ENCODE measurements at places on chromosomes 4 and X. TPM values are rescaled to one million over a fixed set of nuclear protein-coding genes. Genes with fewer than 3 reads are reported as not detected.

- no peaks in the 10 kb centered on the region for H3K27me3 ChIP-seq
- no peaks in the 10 kb centered on the region for H3K36me3 ChIP-seq
- no peak overlapping the region for H3K4me3 ChIP-seq
- H3K4me1 ChIP-seq, result no peaks in the 10 kb centered on the region
- DNase-seq, result no peak
Observed at GRCh38 chr4:161990721-161991120, 173.1 kb downstream of the FSTL5 start.

- no peak for DNase-seq
- no peak overlapping the region for H3K27ac ChIP-seq
- H3K4me1 ChIP-seq, result peaks cover 19% of the 10 kb centered on the region
- no peaks in the 10 kb centered on the region for H3K36me3 ChIP-seq
- H3K27me3 ChIP-seq, result peaks cover 53% of the 10 kb centered on the region
Observed at GRCh38 chr4:794900-795725, 30.8 kb downstream of the CPLX1 start.

DNA sequence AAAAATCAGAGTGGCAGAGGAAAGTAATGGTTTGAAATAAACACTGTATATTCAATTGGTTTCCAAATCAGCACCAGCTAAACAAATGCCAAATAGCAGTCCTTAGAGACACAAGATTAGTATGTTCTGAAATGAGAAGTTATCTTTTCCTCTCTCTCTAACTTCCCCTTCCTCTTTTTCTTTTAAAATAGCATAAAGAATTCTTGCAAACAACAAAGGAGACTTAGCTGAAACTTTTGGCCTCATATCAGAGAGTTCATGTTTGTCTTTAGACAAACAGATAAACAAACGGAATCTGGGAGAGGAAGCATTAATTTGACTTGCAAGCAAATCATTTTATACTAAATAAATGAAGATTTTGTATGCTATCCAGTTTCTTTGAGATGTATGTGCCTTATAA lies 399.0 kb downstream of the GBA3 start:
- DNase-seq, result no peak
- no peak overlapping the region for H3K4me3 ChIP-seq
- H3K4me1 ChIP-seq, result no peaks in the 10 kb centered on the region
- H3K27ac ChIP-seq, result no peak overlapping the region

GRCh38 chrX:101208152-101208905 lies 11.3 kb upstream of the DRP2 start:
- no peaks in the 10 kb centered on the region for H3K4me1 ChIP-seq
- no peaks in the 10 kb centered on the region for H3K27me3 ChIP-seq
- H3K4me3 ChIP-seq, result no peak overlapping the region
- H3K27ac ChIP-seq, result no peak overlapping the region
- DNase-seq, result no peak

DNA sequence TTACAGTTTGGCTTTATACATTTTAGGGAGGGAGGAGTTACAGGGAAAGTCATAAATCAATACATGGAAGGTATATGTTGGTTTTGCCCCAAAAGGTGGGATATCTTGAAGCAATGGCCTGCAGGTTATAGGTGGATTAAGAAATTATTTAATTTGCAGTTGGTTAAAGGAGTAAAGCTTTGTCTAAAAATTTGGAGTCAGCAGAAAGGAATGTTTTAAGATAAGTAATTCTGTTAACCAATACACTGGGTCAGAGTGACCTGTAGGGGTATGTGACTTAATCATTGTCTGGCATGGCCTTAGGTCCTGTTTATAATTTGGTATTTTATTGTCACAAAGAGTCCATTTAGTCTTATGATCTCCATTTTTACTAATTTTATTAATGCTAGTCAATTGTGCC lies 115.0 kb downstream of the AGTR2 start:
- H3K27me3 ChIP-seq, result no peaks in the 10 kb centered on the region
- no peaks in the 10 kb centered on the region for H3K4me1 ChIP-seq
- no peak overlapping the region for H3K4me3 ChIP-seq
- no peak overlapping the region for H3K27ac ChIP-seq
- DNase-seq, result no peak

- H3K4me1 ChIP-seq, result no peaks in the 10 kb centered on the region
- no peak overlapping the region for H3K4me3 ChIP-seq
Observed at GRCh38 chrX:29824176-29824906, 391.0 kb upstream of the MAGEB2 start.

GRCh38 chr4:53633608-53634007 lies 42.3 kb upstream of the LNX1 start:
- no peak overlapping the region for H3K27ac ChIP-seq
- H3K36me3 ChIP-seq, result no peaks in the 10 kb centered on the region
- no peak for DNase-seq
- H3K4me3 ChIP-seq, result no peak overlapping the region
- no peaks in the 10 kb centered on the region for H3K27me3 ChIP-seq

MGAT4D gene
- total RNA-seq, result not detected

SPATA18 gene
- total RNA-seq, result 1.5 TPM

GRCh38 chr4:53776141-53776540 lies 184.9 kb upstream of the LNX1 start:
- H3K36me3 ChIP-seq, result no peaks in the 10 kb centered on the region
- DNase-seq, result no peak
- no peak overlapping the region for H3K27ac ChIP-seq
- peaks cover 5% of the 10 kb centered on the region for H3K27me3 ChIP-seq

- no peaks in the 10 kb centered on the region for H3K36me3 ChIP-seq
- H3K4me1 ChIP-seq, result no peaks in the 10 kb centered on the region
- no peak overlapping the region for H3K27ac ChIP-seq
- no peak overlapping the region for H3K4me3 ChIP-seq
Observed at GRCh38 chrX:130419263-130419662, 17.5 kb downstream of the RBMX2 start.

DNA sequence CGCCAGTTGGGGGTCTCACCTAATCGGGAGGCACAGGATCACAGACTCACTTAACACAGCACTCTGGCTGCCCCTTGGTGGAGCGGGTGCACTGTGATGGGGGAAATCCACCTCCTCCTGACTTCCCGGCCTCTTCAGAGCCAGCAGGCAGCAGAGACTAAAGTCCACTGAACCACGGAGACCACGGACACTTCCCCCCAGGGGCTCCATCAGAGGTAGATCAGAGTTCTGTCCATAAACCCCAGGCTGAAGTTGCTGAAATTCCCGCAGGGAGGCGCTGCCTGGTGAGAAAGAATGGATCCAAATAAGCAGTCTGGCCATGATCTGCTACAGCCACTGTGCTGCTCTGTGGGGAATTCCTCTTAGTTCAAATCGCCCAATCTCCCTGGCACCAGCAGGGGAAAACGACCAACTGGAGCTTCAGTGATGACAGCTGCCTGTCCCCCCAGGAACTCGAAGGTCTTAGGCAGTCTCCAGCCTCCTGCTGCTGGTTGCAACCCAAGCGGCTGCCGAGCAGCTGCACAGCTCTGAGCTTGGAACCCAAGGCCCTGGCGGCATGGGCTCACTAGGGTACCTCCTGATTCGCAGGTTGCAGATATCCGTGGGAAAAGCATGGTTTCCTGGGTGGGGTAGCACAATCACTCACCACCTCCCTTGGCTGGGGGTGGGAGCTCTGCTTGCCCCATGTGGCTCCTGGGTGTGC lies 106.9 kb upstream of the DCAF12L2 start:
- H3K27ac ChIP-seq, result no peak overlapping the region
- no peaks in the 10 kb centered on the region for H3K4me1 ChIP-seq
- no peaks in the 10 kb centered on the region for H3K27me3 ChIP-seq
- DNase-seq, result no peak

Data from heart right ventricle (tissue), 16 donors.